Suprapubic skin (tissue), 4 donors: ENCODE measurements at places on chromosomes 11 and 22. TPM values are rescaled to one million over a fixed set of nuclear protein-coding genes. Genes with fewer than 3 reads are reported as not detected.

- no peak for DNase-seq
Measured at GRCh38 chr11:11416502-11416901, 63.5 kb upstream of the CSNK2A3 start.

- DNase-seq, result no peak
Measured at GRCh38 chr11:47216121-47216798, 1.5 kb downstream of the DDB2 start.

- peak; percentile 71 for DNase-seq
Measured at GRCh38 chr11:2689651-2690575, 9.9 kb downstream of the KCNQ1OT1 start.

DNA sequence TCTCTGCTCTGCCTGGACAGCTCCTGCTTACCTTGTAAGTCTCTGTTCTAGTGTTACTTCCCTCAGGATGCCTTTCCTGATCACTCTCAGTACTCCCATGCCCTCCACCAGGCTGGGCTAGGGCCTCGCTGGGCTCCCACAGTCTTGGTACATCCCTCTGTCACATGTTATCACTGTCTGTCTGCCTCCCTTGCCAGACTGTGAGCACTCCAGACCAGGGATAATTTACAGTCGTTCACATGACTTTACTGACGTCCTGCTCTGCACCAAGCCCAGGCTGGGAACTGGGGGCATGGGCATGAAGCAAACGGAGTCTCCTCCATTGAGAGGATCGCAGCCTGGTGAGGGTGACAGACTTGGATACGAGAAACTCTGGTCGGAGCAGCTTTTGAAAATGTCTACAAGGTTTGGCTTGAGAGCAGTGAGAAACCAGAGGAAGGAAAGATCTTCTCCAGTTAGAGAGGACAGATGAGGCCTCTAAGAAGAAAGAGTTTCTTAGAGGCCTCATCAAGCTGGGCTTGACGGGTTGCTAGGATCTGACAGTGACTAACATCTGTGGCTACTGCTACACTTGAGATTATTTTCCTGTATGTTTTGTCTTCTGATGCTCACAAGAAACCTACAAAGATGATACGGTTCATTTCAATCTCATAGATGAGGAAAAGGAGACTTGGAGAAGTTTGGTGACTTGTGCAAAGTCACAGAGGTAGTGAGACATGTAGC lies 12.5 kb downstream of the USP35 start:
- DNase-seq, result no peak

DNA sequence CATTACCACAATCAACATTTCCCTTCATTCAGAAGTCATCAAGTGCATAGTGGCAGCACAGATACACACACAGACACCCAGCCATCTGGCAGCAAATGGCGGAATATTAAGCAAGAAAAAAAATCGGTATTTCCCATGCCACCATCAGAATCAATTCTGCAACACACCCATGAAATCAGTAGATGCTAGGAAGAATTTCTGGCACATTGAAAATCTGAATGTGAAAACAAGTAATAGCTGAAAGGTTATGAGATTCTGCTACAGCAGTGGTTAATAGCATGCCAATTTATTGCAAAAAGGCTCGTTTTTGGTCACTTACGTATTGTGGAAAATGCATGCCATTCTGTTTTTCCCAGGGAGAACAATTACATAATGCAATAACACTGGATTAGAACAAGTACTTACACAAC lies 91.1 kb downstream of the PICALM start:
- DNase-seq, result no peak

GRCh38 chr22:20507253-20508066 lies at the start of gene MED15:
TSS of gene MED15 (plus strand) at chr22:20507610. CDS start at chr22:20507679, 69 bp downstream.
- peak; percentile 95 for DNase-seq

GRCh38 chr11:86632499-86633269 lies 39.7 kb downstream of the ME3 start:
- no peak for DNase-seq

DNA sequence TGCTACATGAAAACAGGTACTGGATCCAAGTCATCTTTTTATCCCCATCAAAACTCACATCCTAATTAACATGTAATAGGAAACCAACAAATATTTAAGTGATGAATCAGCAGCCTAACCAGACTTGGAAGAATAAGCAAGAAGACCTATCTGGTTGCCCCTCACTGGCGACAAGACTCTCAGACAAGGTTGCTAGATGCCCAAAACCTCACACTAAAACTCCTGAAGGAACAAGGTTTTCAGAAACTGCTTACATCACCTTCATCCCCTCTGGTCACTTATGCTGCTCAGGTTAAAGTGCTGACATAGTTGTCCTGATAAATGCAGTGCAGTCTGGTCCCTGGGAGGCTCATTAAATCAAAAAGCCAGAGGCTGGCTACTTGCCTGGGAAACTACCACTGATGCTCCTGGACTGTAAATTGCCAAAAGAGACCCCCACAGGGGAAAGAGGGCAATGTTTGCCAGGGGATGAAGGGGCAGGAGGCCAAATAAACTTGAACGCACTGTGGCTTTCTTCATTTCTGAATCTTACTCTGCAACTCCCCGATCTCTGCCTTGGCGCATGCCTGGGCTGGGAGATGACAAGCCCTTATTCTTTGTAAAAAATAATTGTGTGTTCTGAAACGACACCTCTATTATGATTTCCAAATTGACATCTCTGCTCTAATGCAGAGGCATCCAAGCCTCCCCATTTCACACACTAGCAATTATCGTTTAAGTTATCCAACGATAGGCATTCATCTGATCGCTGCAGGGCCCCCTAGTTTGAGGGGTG lies 72.7 kb downstream of the AMBRA1 start:
- no peak for DNase-seq

GRCh38 chr11:17649261-17649660 lies 70.1 kb upstream of the MYOD1 start:
- no peak for DNase-seq

- DNase-seq, result no peak
Measured at GRCh38 chr11:9148035-9148434, 56.6 kb upstream of the SCUBE2 start.

DNA sequence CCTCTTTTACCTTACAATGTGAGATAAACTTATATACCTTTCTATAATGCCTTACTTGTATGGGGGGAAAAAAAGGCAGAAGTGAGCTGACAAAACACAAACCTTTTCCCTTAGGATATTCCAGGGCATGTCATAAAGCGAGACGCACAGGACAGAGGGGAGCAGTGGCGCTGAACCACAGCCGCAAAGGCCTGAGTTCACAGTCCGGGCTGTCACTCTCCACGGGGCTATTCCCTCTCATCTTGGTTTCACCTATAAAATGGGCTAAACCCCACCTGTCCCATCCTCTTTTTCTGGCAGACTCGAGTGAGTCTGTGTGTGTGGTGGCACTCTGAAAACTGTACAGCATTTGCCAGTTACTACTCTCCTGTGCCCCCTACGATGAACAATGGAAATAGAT lies 14.4 kb upstream of the FXYD2 start:
- no peak for DNase-seq

- DNase-seq, result no peak
Measured at GRCh38 chr11:96061069-96061468, 137.2 kb upstream of the MTMR2 start.

DNA sequence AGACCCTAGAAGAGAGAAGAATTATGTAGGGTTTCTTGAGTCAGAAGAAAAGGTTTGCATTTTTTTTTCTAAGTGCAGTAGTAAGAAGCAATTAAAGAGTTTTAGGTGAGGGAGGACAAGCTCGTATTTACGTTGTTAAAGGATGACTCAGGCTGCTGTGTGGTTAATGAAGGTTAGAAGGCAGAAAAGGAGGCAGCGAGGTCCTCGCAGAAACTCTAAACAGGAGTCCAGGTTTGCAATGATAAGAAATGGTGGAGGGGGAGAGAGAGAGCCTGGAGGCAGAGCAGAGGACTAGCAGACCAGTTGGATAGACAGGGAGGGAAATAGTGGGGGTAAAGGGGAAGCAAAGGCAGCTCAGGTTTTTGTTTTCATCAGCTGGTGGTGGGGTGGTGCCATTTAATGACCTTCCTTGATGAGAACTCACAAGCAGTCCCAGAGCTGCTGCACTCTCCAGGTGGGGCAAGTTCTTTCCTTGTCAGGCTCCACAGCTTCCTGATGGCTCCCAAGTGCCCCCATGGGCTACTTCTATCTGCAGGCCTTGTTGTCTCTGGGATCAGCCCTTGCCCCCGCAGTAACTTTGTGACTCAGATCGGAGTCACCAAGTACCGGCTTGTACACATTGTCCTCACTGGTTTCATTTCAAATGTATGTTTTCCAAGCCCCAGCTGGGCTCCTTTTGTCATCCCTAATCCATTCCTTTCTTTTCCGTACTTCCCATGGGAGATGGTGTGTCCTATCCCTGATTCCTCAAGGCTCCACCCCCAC lies 8.3 kb upstream of the INSC start:
- no peak for DNase-seq

DNA sequence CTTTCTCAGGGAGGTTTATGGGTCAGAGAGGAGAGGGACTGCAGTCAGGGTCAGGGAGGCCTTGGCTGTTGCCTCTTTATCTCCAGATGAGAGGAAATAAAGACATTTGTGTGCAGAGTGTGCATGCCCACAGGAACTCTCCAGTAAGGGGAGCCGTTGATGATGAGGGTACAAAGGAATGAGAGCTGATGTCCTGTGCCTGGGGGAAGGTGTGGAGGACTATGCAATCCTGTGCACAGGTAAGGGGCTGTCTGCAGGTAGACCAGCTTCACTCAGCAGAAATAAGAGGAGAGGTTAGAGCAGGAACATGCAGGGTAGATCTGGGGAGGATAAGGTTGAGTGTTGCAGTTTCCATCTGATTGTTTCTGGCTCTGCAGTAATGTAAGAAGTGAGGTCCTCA lies 132.6 kb downstream of the NTM start:
- DNase-seq, result no peak

DNA sequence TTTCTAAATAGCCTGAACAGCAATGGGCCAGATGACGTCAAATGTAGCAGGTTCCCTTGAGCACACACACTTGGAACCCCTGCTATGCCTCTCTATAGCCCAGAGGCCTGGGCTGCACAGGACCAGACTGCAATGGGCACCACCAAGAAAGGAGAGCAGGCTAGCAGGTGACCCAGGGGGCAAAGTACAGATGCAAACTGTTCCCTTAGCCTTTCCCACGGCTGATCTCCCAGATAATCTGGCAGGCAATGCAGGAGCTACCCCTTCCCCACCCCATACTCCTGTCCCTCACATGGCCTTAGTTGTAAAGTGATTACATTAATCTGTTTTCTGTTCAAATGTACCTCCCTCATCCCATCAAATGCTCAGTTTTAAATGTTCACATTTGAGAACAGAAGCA lies 41.3 kb downstream of the SMCO4 start:
- DNase-seq, result no peak

- peak; percentile 74 for DNase-seq
Measured at GRCh38 chr11:17277024-17277584, 565 bp downstream of the NUCB2 start.

- no peak for DNase-seq
Measured at GRCh38 chr22:37632174-37633088, 7.0 kb upstream of the SH3BP1 start.

DNA sequence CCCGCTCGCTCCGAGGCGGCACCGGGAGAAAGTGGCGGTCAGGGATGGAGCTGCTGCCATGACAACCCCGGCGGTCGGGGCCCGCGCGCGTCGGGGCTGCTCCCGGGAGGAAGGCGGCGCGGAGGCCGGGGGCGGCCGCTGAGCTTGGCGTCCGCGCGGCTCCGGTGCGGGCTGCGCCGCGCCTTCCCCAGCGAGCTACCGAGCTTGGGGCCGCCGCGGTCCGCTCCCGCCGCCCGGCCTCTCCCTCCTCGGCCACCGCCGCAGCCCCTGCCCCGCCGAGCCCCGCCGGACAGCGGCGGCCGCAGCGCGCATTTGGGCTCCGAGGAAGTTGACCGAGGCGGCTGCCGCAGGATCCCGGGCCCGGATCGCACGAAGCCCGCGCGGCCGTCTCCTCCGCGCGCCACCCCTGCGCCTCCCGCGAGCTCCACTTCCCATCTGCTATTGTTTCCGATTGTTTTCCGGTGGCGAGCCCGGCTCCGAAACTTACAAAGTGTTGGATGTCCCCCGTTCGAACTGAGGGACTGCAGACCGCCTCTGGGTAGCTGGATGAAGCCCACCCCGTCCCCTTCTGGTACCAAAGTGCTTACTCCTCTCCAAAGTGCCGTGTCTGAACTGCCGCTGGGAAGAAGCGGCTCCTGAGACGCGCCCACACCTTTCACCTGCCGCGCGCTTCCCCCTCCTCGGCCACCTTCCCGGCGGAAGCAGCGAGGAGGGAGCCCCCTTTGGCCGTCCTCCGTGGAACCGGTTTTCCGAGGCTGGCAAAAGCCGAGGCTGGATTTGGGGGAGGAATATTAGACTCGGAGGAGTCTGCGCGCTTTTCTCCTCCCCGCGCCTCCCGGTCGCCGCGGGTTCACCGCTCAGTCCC lies 540.3 kb downstream of the NTM start:
- no peak for DNase-seq

- DNase-seq, result no peak
Measured at GRCh38 chr11:121241343-121242211, 51.0 kb upstream of the SC5D start.

- no peak for DNase-seq
Measured at GRCh38 chr11:75014129-75014528, 25.4 kb downstream of the NEU3 start.

DNA sequence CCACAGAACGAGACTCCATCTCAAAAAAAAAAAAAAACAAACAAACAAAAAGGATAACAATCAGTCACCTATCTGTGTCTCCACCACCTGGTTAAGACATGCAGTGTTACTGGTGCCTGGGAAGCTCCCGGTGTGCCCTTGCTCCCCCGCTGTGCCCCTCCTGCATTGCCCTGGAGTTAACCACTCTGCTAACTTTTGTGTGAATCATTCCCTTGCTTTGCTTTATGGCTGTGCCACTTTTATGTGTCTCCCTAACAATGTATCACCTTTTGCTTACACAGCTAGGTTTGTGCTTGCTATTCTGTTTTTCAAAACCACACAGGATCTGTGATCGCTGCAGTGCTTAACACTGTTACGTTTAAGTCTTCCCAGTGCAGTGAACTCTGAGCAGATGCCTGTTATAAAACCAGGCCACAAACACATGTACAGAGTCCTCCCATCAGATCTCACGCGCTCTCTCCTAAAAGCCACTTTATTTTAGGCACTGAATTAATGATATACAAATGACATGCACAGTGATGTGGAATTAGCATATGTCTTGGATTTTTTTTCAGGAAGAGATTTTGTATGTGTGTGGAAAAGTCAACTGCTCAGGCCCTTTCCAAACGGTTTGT lies 69.9 kb downstream of the BUD13 start:
- DNase-seq, result no peak

DNA sequence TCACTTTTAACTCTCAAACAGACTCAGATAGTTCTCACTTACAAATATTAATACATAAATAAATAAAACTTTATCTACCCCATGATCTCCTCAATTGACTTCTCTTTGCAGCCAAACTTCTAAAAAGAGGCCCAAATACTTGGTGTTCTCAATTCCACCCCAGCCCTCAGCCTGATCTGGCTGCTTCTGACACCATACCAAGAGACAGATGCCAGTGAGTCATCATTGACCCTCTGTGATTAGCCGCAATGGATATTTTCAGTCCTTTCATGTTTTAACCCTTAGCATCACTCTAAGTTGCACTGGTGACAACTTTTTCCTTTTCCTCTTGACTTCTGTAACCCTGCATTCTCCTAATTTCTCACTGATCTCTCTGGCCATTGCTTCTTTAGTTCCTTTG lies 184.1 kb upstream of the ARHGAP20 start:
- DNase-seq, result no peak

RAB30 gene
- total RNA-seq, result 14.1 TPM

OR8D1 gene
- not detected for total RNA-seq

C11orf52 gene
- total RNA-seq, result 7.5 TPM

KRTAP5-11 gene
- 1.7 TPM for total RNA-seq

FAT3 gene
- total RNA-seq, result 0.44 TPM

SOX6 gene
- total RNA-seq, result 24.6 TPM

SLC6A5 gene
- not detected for total RNA-seq

NNMT gene
- 164 TPM for total RNA-seq

APLNR gene
- 1.5 TPM for total RNA-seq

TBRG1 gene
- total RNA-seq, result 27.4 TPM

BMAL1 gene
- total RNA-seq, result 57.8 TPM
